ENCODE measurements at places on chromosomes 3 and 15. TPM values are rescaled to one million over a fixed set of nuclear protein-coding genes. Genes with fewer than 3 reads are reported as not detected.

ACKR2 gene
- total RNA-seq, result 3.5 TPM

PPP1R14D gene
- not detected for total RNA-seq

CLPX gene
- 28.6 TPM for total RNA-seq

LRRC2 gene
- under 0.01 TPM for total RNA-seq

IL5RA gene
- not detected for total RNA-seq

FBXL22 gene
- total RNA-seq, result 0.13 TPM

INSYN1 gene
- total RNA-seq, result 0.51 TPM

SLCO2A1 gene
- 1.2 TPM for total RNA-seq

ZNF774 gene
- 0.64 TPM for total RNA-seq

MDFIC2 gene
- total RNA-seq, result not detected

GP5 gene
- 0.13 TPM for total RNA-seq

GADL1 gene
- 0.13 TPM for total RNA-seq

FRMD4B gene
- total RNA-seq, result 67.8 TPM

ZNF662 gene
- 1.0 TPM for total RNA-seq

RSRC1 gene
- total RNA-seq, result 23.0 TPM

RYR3 gene
- not detected for total RNA-seq

TMEM207 gene
- not detected for total RNA-seq

GOLGA6A gene
- not detected for total RNA-seq

EEF1AKMT4 gene
- 3.5 TPM for total RNA-seq

CNTN4 gene
- total RNA-seq, result not detected

MLF1 gene
- 5.2 TPM for total RNA-seq

ILDR1 gene
- not detected for total RNA-seq

HRG gene
- total RNA-seq, result not detected

ARF4 gene
- 121 TPM for total RNA-seq

P2RY12 gene
- total RNA-seq, result not detected

EFCAB12 gene
- total RNA-seq, result under 0.01 TPM

NMNAT3 gene
- 0.77 TPM for total RNA-seq

CADM2 gene
- total RNA-seq, result not detected

SPRED1 gene
- 15.8 TPM for total RNA-seq

SYNPR gene
- not detected for total RNA-seq

HHATL gene
- total RNA-seq, result not detected

TMCO5A gene
- total RNA-seq, result not detected

CATSPER2 gene
- total RNA-seq, result 0.63 TPM

A4GNT gene
- not detected for total RNA-seq

PIK3CB gene
- total RNA-seq, result 12.3 TPM

LRRC3B gene
- total RNA-seq, result not detected

ST8SIA2 gene
- total RNA-seq, result 0.13 TPM

SLC28A1 gene
- total RNA-seq, result under 0.01 TPM

NOX5 gene
- total RNA-seq, result not detected

IMPG2 gene
- 0.26 TPM for total RNA-seq

Measured in dermis microvascular lymphatic vessel endothelial cell (primary cell).